ENCODE measurements at places on chromosomes 3 and 15.

- no peak for DNase-seq
These were observed 9.2 kb downstream of the ZSCAN2 start for GRCh38 chr15:84609818-84610525.

DNA sequence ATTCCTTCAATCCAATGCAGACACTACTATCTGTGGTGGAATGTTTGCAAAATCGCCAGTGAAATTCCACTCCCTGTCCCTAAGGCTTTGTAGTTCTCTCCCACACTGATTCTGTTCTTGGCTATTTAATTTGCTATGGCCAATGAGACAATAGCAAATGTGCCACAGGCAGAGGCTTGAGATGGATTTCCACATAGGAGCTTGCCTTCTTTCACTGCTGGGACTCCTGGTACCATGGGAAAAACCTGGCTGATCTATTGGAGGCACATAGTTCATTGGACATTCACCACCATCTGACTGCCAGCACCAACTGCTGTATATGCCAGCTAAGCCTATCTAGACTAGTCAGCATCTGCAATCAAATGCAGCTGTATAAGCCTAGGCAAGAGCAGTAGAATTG lies 103.8 kb downstream of the NR1D2 start:
- DNase-seq, result no peak

DNA sequence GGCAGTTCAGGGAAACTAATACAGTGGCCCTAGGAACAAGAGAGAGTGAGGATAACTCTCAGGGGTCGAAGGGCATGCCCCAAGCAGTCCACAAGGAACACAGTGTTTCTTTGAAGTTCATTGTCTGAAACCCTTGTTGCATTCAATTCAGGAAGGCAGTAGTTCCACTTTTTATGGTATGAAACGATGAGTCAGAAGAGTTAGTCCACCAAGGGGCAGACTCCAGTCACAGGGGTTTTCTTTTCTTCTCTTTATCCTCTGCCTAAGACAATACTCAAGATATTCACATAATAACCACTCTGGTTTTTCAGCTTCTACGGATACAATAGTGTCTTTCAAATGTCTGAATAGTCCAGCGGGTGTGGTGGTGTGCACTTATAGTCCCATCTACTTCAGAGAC lies 23.7 kb upstream of the TICRR start:
- no peak for DNase-seq

DNA sequence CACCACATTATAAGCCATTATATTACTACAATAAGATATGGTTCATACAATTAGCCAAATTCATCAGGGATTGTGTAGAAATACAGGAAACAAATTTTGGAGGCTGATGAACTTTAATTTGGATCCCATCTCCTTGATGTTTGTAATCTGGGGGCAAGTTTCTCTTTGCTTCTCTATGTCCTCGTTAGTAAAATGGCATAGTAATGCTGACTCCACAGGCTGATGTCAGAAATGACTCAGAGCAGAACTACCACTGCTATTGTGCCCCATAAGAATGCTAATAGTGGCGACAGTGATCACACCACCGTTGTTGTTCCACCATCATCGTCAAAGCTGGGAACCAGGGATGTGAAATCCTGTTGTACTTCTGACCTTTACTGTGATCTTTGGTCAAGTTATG lies 722.3 kb upstream of the LMCD1 start:
- no peak for DNase-seq

DNA sequence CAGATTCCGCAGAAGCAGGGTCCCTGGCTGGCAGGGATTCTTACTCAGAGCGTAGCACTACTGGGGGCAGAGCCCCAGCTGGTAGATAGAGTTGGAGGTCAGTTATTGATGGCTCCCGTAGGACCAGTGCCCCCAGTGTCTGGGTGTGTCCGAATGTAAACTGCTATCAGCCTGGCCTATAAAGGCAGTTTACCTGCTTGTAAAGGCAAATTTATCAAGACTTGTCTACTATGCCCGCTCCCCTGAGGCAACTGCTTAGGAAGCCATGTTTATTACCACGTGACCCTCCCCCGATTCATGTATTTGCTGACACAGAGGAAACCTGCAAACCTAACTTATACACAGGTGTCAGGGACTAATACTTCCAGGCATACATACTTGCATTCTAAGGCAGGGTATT lies 607 bp upstream of the PPP1R14D start:
- no peak for DNase-seq

DNA sequence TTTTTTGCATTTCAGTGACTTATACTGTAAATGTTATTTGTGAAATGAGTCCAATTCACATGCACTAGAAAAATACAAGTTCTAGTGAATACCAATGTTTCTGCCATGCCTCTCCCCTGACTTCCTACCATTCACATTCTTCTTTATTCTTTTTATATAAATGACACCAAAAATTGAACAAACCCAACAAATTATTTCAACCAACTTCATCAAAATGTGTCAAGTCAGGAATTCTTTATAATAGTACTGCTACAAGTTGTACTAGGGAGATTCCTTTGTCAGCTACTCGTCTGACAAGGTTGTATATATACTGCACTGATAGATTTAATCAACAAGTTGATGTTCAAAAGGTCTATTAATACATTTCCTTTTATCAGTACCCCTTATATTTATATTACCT lies 3.0 kb downstream of the TBL1XR1 start:
- no peak for DNase-seq

GRCh38 chr15:70698836-70699390 lies 64.4 kb downstream of the UACA start:
- DNase-seq, result no peak
